NCI-H446 treated with DMSO at 0.1 percent for 48 hours (cell line): ENCODE measurements at places on chromosomes 6 and 20.

DNA sequence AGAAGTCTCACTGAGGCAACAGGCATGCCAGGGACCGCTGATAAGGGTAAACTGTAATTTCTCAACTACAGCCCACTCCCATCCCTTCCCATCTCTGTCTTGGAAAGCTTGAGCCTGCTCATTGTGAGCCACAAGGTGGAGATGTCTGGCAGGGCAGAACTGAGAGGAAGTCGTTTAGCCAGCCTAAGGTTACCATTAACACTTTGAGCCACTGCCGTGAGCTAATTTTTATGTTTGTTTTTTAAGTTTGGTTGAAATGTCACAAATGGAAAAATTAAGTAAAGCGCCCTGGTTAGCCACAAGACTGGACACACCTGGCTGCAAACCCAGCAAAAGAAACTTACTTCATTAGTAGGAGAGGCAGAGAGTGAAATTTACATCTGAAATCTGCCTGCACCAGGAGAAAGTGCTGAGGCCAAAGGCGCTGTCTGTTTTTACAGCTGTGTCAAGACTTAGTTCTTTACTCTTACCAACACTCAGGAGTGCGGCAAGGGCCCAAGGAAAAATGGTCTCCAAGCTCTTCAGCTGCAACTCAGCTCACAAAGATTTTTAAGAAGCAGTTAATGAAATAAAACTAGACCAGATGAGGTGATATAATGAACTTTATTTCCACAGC, 50.0 kb upstream of the FAM83C start:
- DNase-seq, result no peak

DNA sequence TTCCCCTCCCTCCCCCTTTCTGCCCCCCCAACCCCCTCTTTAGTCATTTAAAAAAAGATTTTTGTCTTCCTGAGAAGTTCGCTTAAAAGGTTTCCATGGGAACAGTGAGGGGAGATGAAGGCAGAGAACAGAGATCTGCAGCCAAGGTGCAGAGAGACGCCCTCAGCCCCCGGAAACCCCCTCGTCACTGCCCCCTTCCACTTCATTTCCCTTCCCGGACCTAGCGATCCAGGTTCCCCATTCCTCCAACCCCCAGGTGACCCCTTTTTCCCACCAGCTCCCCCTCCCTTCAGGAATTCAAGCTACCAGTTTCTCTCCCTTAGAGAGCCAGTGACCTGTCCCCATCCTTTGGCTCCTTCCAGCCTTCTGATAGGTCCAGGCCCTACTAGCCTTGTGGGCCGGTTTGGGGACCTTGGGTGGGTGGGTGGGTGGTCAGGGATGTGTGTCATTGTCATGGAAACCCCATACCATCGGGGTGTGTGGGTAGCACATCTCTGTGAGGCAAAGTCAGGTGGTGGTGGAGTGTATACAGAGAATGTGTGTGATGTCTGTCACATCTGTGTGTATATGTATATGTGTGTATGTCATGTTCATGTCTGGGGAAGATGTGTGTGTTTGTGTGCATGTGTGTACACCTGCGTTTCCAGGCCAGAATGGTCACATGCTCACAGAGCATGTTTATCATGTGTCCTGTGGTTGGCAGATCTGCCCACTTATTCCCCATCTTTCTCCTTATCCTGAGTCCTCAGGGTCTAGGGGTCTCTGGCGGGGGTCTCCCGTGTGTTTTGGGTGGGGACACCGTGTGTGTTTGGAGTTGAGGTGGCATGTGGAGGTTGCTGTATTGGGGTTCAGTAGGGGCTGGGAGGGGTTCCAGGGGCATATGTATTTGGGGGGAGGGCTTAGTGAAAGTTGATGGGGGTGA, 7.0 kb downstream of the SYNGAP1 start:
- DNase-seq, result no peak

- no peak for DNase-seq
Observed at GRCh38 chr6:122081921-122082320, 317.5 kb upstream of the HSF2 start.

DNA sequence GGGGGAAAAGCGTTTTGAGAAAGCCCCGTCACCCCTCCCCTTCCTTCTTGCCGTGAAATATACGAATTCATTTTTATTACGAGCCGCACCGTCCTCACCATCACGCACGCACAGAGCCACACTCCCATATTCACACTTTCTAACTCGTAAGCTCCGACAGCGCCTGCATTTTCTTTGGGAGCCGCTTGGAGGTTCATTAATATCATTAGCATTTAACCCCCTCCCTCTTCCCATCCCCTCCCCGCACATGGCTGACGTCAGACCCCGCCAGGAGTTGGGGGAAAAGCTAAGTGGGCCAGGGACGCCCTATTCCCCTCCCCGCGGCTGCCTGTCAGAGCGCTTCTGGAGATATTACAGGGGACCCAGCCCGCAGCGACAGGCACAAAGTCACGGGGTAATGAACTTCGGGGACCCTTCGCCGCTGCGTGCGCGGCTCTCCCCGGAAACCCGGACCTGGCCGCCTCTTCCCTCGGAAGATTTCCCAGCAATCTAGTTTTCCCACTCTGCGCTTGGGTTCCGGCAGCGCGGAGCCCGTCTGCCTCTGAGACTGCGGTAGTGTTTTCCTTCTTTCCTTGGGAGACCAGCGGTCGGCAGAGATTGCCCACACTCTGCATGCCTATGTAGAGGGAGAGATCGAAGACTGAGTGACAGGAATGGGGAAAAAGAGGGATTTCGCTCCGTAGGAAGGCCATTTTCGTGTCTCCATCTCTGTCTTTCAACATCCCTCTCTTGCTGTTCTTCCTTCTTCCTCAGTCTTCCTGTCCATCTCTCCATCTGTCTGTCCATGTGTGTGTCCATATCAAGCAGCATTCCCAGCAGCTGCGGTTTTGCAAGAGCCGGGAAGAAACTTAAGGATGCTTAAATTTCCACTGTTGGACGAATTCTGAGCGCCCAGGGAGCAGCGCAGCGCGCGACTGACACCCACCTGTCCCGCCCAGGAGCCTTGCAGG, at the start of gene NR2E1:
Gene NR2E1, plus strand, starts transcription at position 309 of the 950 bp plus-strand sequence. CDS start 744 bp downstream, outside the sequence.
- peak; percentile 33 for DNase-seq

- DNase-seq, result no peak
Observed at GRCh38 chr20:3221398-3222226, 12.3 kb downstream of the ITPA start.

DNA sequence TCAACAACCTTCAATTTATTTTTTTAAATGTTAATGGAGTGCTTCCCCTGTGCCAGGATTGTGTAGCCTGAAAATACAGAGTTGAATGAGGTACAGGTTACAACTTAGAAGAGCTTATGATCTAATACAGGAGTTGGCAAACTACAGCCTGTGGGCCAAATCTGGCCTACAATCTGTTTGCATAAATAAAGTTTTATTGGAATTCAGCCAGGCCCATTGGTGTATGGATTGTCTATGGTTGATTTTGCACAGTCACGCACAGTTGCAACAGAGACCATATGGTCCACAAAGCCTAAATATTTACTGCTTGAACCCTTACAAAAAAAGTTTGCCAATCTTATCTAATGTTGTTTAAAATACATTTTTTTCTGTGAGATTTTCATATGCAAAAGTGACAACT, 177.3 kb upstream of the CCN2 start:
- DNase-seq, result peak; percentile 69

- no peak for DNase-seq
Observed at GRCh38 chr6:129908356-129908755, 47.2 kb upstream of the TMEM244 start.

GRCh38 chr6:168415098-168415992, 25.6 kb upstream of the SMOC2 start:
- DNase-seq, result no peak

DNA sequence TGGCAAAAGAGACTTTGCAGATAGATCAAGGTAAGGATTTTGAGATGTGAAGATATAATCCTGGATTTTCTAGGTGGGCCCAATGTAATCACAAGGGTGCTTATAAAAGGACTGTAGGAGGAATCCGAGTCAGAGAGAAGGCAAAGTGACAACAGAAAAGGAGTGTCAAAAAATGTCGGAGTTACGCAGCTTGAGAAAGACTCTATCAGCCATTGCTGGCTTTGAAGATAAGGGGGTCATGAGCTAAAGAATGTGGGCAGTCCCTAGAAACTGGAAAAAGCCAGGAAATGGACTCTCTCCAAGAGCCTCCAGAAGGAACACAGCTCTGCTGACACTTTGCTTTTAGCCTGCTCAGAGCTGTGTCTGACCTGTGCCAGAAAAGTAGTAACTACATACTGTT, 8.7 kb upstream of the RWDD1 start:
- no peak for DNase-seq

DNA sequence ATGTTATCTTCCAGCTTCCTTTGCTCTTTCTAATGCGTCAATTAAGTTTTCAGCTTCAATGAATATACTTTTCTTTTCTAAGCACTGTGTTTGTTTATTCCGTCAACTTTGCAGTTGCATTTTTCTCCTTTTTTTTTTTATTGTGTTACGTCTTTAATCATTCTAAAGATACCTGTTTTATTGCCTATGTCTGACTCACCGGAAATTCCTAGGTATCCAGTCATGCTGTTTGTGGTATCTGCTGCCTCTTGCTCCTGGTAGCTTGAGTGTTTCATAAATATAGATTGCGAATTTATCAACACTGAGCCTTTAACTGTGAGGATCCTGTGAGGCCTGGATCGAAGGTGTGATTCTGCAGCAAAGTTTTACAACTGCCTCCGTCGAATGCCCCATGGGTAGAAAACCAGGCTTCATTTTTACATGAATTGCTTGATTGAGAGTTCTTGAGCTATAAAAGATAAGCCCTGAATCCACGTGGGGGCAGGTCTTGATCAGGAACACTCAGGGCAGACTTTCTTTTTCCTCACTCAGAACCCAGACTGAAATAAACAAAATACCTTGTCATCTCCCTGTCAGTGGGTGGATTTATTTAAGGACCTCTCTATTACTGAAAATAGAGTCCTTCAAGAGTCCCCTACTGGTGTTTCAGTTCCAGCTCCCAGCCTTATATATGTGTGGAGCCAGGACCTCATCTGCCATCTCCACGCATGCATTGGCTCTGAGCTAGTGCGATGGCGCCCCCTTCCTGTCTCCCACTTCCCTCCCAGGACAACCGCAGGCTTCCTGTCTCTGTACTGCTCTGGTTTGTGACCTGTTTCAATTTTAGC, 60.1 kb upstream of the LRRC1 start:
- DNase-seq, result no peak

DNA sequence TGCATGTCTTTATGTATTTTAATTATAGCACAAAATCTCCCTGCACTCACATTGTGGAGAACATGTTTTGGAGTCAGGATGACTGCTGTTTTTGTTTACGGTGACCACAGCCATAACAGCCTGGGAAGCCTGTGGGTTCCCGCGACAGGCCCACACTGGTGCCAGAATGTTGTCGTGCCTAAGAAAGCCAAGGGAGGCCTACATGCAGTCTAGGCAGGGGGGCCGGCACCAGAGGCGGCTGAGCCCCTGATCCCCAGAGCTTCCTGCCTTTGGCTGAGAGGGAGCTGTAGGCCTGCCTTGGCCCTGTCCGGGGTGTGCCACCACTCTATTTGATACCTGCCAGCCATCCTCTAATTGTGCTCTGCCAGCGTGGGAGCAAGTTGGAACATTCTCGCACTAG, 46.7 kb downstream of the TBC1D7 start:
- no peak for DNase-seq

- DNase-seq, result no peak
Observed at GRCh38 chr6:93418408-93419303, 703 bp downstream of the EPHA7 start.

GRCh38 chr20:59160389-59161115, 3.1 kb upstream of the ZNF831 start:
- no peak for DNase-seq

DNA sequence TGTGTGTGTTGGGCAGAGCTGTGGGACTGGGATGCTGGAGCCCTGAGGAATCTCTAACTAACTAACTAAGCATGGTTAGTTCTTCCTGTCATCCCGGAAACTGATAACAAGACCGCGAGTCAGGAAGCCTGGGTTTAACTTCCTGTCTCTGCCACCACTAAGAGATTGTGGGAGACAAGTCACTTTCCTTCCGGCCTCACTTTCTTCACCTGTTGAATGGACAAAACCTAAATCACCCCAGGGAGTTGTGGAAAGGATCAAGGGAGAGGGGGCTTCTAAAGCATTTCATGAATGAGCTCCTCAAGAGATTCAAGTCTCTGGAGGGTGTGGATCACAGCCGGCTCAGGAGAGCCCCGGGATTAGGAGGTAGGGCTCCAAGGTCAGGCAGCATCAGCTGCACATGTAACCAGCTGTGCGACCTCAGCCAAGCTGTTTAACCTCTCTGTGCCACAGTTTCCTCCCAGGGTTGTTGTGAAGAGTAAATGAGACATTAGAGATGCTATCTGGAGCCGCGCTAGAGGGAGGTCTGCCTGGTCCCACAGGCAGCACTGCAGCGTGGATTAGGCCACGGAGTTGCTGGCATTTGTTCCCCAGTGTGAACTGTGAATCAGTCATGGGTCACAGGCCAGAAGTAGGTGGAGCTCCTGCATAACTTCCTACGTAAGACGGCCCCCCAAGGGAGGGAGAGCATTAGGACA, 105.1 kb downstream of the TOX2 start:
- DNase-seq, result no peak

GRCh38 chr20:35674921-35675320, 10.2 kb upstream of the CPNE1 start:
- DNase-seq, result no peak

- DNase-seq, result peak; percentile 82
Observed at GRCh38 chr6:67606906-67607828, 1027.9 kb upstream of the ADGRB3 start.

DNA sequence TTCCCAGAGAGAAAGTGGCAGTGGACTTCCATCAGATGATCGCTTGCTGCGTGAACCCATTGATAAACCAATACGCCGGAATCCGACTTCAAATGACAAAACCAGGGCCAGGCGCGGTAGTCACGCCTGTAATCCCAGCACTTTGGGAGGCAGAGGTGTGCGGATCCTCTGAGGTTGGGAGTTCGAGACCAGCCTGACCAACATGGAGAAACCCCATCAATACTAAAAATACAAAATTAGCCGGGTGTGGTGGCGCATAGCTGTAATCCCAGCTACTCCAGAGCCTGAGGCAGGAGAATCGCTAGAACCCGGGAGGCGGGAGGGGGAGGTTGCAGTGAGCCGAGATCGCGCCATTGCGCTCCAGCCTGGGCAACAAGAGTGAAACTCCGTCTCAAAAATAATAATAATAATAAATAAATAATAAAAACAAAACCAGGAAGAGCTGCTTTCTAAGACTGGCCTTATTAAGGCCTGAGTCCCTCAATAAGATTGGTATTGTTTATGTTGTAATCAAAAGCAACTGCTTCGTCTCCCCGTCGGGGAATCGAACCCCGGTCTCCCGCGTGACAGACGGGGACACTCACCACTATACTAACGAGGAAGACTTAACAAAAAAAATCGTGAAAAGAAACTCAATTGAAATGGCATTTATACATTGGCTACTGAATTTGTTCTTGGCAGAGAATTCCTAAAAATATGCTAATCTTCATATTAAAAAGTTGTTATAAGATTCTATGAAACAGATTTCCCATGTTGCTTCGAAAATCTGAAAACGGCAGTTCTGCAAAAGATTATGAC, 110.2 kb upstream of the ZNF184 start:
- DNase-seq, result peak; percentile 41

DNA sequence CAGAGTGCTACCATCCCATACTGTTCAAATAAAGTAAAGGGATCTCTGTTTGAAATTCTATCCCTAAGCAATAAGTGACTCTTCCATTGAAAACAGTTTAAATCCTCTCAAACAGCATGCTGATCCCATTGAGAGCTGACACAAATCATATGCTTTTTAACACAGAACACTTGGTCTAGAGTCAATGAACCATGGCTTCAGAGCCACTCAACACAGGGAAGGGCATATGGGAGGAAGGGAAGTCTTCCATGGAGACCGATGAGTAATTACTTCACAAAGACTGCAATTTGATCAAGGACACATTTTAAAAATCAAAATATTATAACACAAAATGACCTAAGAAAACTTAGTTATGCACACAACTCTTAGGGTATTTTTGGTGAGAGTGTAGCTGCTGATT, 1073.0 kb upstream of the MAP3K7 start:
- peak; percentile 67 for DNase-seq
